ENCODE measurements at places on chromosomes 2 and 18.

- peak; percentile 45 for DNase-seq
These were observed 62.3 kb upstream of the GREB1L start for GRCh38 chr18:21179590-21180220.

- DNase-seq: no peak
These were observed 49.2 kb downstream of the TMEM18 start for GRCh38 chr2:627926-628560.

- DNase-seq: no peak
These were observed 14.1 kb downstream of the SLC66A3 start for GRCh38 chr2:11169333-11169732.

GRCh38 chr2:118815731-118816130 lies 31.7 kb downstream of the EN1 start:
- DNase-seq: no peak

DNA sequence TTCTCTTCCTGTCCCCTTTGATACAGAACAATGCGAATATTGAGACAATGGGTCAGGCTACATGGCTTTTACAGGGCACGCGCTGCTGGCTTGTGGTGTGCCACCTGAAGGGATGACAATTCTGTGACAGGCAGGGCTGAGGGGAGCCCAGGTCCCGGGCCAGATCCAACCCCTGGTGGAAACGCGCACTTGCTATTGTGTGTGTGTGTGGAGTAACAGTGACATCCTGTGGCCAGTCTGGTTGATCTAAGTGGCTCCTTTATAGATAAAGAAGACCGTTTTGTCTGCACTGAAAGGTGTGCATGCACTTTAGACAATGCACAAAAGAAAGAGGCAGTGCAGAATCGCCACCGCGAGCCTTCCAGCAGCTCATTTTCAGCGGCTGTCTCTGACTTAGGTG lies 273.6 kb downstream of the HRH4 start:
- DNase-seq: no peak

- no peak for DNase-seq
These were observed 28.8 kb downstream of the CUL3 start for GRCh38 chr2:224556381-224556780.

Data from activated CD4-positive, alpha-beta T cell treated with anti-CD3 and anti-CD28 coated beads, Interleukin-2, amount 50 U/mL, for 24 hours (primary cell).